ENCODE measurements at places on chromosomes 4 and X.
A peak's percentile ranks its signal among the peaks of the same experiment; 100 is the strongest.

DNA sequence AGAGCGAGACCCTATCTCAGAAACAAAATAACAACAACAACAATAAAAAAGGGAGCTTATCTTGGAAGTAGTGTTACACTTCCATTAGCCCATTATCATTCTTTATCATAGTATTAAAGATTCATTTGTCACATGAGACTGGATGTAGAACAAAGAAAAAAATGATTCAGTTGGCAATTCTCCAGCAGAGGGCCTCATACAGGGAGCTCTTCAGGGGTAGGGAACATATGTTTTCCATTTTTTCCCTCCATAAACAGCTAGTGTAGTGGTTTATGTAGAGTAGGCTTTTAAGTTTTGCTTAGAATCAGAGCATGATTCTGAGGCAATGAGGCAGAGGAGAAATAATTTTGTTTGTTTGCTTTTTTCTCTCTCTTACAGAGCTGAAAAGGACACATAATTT lies 5.8 kb downstream of the CPE start:
- no peak for DNase-seq

DNA sequence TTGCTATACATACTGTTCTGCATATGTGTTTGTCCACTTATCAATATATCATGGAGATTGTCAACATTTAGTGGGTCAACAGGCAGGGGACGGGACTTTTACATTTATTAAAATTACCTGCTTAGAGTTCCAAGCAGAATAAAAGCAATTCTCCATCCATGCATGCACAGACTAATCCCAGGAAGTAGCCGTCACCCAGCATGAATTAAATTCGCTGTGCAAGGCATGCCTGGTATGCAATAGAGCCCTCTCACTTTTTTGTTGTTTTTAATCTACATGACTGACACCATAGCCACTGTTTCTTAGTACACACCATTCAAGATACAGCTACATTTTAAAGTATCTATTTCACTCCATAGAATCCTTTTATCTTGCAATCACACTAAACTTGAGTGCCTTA lies 108.9 kb downstream of the USP46 start:
- no peak for DNase-seq

- DNase-seq: no peak
Observed at GRCh38 chr4:98833384-98833783, 95.5 kb downstream of the EIF4E start.

GRCh38 chrX:140723121-140723715 lies 13.7 kb downstream of the LINC00632 start:
- no peak for DNase-seq

- DNase-seq: no peak
Observed at GRCh38 chr4:153025406-153025805, 89.3 kb downstream of the FHDC1 start.

DNA sequence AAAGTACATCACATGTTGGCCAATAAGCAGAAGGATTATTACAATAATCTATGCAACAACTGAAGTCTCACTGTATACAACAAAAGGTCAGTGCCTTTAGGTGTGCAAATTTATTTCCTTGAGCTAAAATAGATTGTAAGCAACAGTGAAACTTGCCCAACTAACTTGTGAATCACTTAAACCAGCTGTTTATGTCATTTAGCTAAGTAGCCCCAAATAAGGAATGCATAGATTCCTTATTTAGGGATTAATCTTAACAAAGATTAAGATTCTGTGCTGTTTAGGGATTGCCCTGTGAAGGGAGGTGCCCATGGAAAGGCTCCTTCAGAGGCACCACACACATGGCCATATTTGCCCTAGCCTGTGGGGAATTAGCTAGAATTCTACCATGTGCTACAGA lies 168.6 kb downstream of the MAML3 start:
- no peak for DNase-seq

DNA sequence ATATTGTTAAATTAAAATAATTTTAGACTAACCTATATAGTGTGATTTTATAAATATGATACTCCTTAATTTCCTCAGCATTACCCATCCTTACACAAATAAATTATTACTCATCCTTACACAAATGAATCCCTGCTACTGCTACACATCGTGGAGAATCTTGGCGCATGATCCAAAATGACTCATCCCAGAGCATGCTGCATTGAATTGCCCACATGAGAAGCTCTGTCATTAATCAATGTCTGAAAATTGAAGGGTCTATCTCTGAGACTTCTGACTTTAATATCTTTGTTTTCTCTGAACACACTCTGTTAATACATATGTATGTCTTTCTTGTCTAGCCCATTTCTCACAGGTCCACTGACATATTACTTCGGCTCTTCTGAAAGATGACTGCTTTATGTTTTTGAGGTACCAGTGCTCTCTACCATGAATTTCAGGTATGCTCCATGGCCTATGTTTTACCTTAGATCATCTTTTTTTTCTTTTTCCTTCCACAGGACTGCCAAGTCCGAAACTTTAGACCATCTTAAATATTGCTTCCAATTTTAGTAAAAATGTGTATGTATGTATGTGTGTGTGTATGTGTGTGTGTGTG lies 15.7 kb upstream of the DUSP21 start:
- DNase-seq: no peak

DNA sequence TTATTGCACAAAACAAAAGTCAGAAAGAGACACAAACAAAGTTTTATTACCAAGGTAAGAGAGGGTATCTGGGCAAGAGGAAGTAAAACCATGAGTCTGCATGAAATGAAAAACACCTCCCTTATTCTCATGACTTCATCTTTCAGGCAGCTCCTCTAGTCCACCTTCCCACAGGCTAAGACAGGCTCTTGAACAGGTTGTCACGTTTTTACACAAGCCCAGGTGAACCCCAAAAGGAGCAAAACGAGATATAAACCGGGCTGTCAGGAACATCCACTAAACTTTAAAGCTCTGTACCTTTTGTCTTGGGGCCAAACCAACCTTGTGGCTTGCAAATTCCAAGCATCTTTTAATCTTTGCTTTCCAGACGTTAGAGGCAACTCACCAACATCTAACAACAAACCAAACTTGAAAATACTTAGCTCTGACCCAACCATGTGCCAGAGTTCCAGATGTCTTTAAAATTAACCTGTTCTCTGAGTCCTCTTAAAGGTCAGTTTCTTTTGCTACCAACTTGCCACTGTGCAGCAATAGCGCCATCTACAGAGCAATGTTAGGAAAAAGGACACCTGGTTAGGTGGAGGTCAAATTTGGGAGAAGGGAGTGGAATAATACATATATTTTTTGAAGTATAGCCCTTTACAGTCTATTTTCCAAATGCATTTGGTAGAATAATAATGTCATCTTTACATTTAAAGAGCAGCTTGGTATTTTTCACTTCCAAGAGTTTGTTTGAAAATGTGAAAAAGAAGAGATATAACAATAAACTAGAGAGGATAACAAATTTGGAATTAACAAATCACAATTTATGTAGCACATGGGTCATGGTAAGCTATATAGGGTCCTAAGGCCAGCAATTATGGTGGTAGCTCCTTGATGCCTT lies 73.1 kb downstream of the QRFPR start:
- DNase-seq: no peak

- DNase-seq: no peak
Observed at GRCh38 chrX:109826954-109827708, 94.1 kb upstream of the ACSL4 start.

- no peak for DNase-seq
Observed at GRCh38 chrX:15322072-15322471, 6.6 kb upstream of the ASB11 start.

GRCh38 chr4:137674066-137674465 lies 141.8 kb upstream of the PCDH18 start:
- no peak for DNase-seq

DNA sequence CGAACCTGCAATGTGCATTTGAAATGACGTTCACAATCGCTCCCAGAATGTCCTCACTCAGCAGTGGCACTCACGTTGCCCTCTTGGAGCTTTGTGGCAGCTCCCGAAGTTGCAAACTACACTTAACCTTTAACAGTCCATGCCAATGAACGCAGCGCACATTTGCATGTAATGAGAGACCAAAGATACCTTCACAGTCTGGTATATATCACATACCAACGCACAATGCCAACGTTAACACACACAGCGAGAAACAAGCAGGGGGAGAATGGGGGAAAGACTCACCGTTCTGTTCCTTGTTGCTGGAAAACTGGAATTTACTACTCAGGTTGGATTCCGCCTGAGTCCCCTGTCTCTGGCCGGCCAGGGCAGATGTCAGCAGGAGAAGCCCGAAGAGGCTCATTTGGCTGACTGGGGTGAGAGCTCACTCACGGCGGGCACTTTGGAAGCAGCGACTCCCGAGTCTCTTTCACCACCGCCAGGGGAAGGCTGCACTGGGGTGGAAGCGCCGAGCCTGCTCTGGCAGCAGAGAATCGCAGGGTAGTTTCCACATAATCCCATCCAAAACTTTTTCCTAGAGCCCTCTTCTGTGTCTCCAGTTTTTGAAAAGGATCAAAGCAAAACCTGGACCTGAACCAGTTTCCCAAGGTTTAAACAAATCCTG lies 966 bp downstream of the PDGFC start:
- DNase-seq: no peak

- no peak for DNase-seq
Observed at GRCh38 chr4:80452768-80453167, 117.2 kb downstream of the CFAP299 start.

DNA sequence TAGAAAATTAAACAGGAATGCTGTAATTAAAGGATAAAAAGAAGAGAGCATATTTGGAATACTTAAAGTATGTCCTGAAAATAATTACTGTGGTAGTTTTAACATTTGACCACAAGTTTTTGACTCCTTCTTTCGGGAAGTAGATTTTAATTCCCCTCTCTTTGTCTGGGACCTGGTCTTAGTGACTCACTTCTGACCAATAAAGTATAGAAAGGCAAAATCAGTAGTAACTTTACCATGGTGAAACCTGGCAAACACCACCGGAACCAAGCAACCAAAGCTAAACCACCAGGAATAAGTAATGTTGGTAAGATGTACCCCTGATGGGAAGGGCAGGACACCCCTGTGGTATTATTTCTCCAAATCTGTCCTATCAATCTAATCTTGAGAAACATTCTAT lies 314.8 kb downstream of the PDHA2 start:
- no peak for DNase-seq

DNA sequence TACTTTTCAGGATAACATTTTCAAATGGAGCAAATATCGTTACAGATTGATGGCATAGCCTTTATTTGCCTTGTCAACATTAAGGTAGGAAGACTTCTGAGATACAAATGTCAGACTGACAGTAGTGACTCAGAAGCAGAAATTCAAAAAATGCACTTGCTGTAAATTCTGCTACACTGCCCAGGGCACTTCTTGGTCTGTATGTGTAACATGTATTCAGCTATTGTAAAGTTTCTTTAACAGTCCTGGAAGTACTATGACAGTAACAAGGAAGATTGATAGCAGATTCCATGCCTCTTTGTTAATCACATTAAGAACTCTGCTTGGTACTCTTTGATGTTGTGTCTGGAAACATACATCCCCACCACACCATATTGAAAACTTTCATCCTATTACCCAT lies 69.6 kb upstream of the PCDH18 start:
- DNase-seq: no peak

- DNase-seq: no peak
Observed at GRCh38 chrX:40021647-40022046, 76.1 kb downstream of the BCOR start.

DNA sequence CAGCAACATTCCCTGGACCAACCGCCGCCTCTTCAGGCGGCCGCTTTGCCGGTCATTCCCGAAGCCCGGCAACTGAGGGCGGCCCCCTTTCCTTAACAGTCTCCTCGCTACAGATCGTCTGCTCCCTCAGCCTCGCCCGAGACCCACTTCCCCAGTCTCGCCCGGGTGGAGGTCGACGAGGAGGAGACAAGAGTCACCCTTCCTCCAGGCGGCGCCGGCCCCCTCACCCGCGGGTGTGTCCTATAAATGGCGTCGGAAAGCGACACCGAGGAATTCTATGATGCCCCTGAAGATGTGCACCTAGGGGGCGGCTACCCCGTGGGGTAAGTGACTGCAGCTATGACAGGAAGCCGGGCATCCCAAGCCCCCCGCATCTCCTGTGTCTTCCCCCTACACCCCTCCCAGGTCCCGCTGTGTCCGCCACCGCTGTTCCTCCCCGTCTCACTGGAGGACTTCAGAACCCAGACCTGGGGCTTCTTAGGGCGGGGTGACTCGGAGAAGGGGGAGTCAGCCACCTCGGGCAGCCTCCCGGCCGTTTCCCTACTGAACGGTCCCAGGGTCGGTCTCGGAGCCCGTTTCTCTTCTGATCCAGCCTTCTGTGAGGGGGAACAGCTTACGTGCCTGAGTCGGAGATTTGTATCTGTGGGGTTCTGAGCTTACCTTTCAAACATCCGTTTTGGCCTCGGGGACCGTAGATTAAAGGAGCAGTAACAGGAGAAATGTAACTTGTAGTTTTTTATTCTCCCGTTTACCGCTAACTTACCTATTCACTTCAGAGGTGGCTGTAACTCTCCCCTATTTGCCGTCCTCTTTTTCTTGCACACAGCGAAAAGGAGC lies 570 bp downstream of the WDR44 start:
- peak; percentile 13 for DNase-seq

DNA sequence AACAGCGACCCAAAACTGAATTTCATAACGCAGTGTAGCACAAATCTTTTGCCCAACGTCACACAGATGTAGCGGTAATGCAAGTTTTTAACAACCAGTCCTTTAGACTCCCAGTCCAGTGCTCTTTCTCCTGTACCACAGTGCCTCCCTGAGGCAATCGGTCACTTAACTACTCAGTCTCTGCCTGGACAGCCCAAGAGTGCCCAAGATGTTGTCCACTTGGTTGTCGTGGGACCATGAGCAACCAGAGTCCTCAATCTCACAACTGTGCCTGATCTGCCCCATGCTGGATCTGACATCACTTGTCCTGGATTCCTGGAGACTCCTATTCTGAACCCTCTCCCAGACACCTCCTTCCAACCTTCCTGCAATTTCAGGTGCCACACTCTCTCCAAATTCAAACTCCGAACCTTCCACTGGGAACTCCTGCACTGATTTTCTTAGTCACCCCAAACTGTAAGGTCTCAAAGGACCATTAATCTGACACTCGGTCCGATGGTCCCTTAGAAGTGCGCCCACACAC lies 702 bp downstream of the MMGT1 start:
- no peak for DNase-seq
